ENCODE measurements at places on chromosomes 6 and 20.

DNA sequence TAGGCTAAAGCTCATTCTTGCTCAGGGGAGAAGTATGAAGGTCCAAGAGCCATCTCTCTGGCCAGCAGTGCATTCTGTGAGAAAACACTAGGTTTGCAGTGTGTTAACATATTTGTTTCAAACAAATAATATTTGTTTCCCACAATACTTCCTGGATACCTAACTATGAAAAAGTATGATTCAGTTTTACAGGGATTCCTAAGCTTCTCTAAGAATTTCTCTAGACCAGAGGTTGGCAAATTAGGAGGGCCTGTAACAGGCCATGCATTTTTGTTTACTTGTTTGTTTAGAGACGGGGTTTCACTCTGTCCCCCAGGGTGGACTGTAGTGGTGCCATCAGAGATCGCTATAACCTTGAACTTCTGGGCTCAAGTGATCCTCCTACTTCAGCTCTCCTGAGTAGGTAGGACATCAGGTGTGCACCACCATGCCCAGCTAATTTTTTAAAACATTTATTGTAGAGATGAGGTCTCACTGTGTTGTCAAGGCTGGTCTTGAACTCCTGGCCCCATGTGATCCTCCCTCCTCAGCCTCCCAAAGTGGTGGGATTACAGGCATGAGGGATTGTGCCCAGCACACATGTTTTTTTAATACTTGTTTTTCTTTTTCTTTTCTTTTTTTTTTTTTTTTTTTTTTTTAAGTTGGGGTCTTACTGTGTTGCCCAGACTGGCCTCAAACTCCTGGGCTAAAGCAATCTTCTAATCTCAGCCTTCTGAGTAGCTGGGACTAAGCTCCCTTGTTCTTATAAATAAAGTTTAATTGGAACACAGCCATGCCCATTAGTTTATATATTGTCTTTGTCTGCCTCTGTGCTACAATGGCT, 71.7 kb downstream of the ADGRG6 start:
- DNase-seq, result no peak

DNA sequence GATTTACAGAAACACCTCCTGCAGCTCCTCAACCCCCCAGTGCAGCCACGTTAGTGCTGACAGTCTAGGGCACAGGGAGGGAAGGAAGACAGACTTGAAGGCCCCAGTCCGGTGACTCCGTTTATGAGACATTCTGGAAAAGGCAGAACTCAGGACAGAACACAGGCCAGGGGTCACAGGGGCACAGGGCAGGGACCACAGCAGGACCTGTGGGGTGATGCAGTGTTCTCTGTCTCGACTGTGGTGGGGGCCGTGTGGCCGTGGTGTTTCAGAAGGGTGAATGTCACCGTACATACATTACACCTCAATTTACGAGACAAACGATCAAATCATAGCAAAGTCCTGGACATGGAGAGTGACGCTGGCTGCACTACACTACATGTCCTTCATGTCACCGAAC, 11.3 kb downstream of the BHLHE23 start:
- DNase-seq, result no peak

DNA sequence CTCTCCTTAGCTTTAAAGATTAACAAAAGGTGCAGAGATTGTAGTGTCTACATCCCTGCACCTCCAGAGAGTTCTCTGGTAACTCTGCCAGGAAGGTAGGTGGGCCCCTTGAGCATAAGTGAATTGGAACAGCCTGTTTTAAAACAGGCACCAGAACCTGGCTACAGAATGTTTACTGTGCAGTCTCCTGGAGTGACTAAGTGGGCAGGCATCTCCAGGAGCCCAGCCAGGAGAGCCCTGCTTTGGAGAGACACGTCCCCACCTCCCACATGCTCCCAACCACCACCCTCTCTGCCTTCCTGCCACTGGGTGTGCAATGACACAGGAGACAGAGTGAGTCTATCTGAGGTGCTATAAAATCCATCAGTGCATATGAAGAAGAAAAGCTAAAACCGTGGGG, 110.3 kb upstream of the EYA4 start:
- no peak for DNase-seq

- no peak for DNase-seq
Observed at GRCh38 chr6:33505548-33506370, 51.4 kb downstream of the ZBTB9 start.

GRCh38 chr6:2958776-2959175, 12.6 kb downstream of the SERPINB6 start:
- DNase-seq, result no peak

GRCh38 chr20:17606001-17606400, 36.1 kb downstream of the DSTN start:
- DNase-seq, result no peak

DNA sequence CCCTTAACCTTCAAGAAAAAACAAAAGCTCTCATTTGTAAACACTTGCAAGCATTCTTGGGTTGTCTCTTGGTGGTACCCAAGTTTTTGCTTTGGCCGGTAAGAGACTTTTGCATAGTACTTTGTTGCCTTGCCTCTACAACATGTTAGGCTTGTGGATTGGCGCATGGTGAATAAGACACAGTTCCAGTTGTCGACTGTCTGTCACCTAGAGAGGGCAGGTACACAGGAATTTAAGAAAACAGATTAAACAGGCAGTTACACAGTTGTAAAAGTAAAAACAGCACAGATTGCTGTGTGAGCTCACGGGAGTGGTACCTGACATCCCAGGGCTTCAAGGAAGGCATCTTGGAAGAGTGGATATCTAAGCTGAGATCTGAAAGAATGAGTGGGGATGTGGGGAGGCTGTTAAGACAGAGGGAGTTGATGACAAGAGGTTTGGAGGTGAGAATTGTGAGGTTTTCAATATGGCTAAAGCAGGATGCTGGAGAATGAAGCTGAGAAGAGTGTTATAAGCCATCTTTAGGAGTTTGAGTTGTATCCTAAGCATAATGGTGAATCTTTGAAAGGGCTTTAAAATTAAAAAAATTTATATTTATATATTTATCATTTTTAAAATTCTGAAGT, 19.2 kb downstream of the UTRN start:
- no peak for DNase-seq

GRCh38 chr20:63978319-63979228, 868 bp downstream of the SAMD10 start:
- no peak for DNase-seq

Measured in activated CD8-positive, alpha-beta memory T cell treated with anti-CD3 and anti-CD28 coated beads for 4 hours (primary cell).